ENCODE measurements at places on chromosomes 6 and 20.

GRCh38 chr6:137709424-137710236, 157.4 kb upstream of the TNFAIP3 start:
- DNase-seq = no peak

DNA sequence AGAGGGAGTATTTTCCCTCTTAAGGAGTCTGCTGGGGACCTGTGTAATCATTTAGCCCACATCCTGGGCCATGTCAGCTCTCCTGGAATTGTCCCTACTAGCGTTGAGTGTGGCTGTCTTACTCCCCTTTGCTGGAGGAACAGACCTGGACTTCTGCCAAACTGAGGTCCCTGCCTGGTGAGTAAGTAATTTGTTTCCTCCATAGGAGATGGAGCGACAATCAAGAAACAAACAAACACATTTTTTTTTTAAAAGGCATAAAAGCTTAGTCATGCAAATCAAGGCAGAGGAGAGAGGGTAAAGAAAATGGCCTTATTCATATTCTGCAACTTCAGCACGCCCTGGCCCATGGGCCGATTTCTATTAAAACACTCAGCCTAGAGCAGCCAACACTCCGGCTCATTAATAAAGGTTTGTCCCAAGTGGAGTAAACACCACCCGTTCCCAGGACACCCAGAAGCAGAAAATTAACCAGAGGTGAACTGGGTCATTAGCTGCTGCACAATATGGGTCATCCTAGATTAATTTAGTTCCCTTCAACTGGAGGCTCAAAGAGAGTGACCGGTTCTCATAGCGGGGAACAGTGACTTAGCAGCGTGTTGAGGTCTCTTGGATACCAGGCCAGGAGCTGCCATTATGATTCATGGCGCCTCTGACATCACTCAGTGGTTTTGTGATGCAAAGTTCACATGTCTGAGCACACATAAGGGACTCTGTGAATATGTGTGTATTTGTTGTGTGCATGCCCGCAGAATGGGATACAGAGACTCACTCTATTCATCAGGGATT, 165.0 kb upstream of the SULF2 start:
- no peak for DNase-seq

DNA sequence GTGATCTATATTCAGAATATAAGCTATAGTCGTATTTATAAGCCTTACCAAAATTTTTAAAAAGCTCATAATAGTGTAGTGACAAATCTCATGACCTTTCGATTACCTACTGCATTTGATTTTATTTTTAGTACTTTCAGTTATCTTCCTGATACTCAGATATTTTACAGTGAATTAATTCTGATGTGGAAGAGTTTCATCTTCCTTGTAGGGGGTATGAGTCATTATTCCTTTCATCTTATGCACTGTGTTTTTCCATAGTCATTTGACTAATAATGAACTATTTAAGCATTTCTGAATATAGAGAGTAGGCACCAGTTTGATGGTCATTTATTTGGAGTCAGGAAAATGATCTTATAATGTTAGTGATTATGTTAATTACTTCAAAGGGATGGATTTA, 36.4 kb downstream of the HDGFL1 start:
- DNase-seq = no peak

- DNase-seq = peak; percentile 27
These were observed 114.4 kb upstream of the PRND start for GRCh38 chr20:4607287-4607713.

DNA sequence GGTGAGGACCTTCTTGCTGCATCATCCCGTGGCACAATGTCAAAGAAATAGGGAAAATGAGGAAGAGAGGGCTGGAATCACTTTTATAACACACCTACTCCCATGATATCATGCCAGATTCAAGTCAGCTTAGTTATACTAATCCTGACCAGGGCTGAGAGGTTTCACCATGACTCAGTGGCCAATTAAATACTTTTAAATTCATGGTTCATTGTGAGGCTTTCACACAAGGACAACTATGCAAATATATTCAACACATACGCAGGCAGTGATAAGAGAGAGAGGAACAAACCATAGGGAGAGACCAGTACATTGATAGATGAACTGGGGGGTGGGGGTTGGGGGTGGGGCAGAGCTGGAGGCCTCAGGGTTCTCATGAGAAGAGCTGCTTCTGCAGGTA, 313.1 kb downstream of the LRFN2 start:
- no peak for DNase-seq

DNA sequence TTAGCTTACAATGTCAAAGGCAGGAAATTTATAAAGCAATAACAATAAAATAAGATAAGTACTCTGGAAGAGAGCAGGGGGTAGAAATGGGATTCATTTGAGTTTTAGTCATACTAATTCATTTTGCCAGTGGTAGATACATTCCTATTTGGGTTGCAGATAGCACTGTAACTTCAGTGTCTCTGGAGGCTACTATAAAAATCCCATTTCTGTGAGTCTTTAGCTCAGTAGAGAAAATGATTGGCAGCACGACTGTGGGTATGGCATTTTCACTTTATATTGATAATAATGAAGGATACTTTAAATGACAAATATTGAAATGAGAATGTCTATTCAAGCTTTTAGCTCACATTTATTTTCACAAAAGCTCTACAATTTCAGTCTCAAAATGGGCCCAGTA, 93.6 kb downstream of the FHL5 start:
- no peak for DNase-seq

DNA sequence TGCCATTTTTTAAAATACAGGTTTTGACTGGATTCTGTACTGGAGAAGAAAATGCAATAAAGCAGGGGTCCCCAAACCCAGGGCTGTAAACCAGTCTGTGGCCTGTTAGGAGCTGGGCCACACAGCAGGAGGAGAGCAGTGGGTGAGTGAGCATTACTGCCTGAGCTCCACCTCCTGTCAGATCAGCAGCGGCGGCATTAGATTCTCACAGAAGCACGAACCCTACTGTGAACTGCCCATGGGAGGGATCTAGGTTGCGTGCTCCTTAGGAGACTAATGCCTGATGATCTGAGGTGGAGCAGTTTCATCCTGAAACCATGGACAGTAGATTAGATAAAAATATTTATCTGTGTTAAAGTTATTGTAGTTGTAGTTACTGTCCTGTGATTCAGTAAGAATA, 21.1 kb upstream of the FBXO9 start:
- no peak for DNase-seq

GRCh38 chr20:4490606-4491280, 231.0 kb upstream of the PRND start:
- no peak for DNase-seq

GRCh38 chr6:56909115-56909907, 45.6 kb upstream of the BEND6 start:
- DNase-seq = no peak

DNA sequence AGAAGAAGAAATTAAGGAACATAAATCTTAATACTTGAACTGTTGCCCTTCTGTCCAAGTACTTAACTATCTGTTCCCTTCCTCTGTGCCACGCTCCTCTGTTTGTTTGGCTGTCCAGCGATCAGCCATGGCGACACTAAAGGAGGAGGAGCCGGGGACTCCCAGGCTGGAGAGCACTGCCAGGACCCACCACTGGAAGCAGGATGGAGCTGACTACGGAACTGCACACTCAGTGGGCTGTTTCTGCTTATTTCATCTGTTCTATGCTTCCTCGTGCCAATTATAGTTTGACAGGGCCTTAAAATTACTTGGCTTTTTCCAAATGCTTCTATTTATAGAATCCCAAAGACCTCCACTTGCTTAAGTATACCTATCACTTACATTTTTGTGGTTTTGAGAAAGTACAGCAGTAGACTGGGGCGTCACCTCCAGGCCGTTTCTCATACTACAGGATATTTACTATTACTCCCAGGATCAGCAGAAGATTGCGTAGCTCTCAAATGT, 17.1 kb downstream of the IRF4 start:
- no peak for DNase-seq
